ENCODE measurements at places on chromosomes 5 and 9.

DNA sequence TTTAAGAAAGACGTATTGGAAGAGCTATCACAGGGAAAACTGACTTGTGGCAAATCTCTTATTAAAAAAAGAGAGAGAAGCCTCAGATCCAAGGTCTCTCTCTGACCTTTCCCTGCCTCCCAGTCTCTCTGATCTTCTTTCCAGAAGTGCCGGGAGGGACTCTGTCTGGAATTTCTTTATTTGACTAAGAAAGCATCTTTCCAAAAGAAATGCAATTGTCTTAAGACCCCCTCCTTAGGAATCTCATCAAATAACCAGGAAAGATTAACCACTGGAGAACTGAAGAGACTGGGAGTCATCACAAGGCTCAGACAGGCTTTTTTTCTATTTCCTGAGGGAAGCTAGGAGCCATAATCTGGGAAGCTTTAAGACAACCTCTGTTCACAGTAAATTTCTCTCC, 4.6 kb downstream of the C1QTNF3 start:
- DNase-seq, result no peak

DNA sequence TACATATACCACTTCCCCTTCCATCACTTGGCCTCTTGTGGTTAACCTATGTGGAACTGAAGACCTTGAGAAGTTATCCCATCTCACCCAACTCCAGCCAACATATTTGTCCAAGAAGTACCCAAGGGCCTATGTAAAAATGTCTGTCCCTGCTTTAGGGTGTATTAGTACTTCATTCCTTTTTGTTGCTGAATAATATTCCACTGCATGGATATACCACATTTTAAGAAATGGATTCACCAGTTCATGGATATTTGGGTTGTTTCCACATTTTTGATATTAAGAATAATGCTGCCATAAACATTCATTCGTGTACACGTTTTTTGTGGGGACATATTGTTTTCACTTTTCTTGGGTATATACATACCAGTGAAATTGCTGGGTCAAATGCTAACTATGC, 28.6 kb downstream of the IDNK start:
- no peak for DNase-seq

DNA sequence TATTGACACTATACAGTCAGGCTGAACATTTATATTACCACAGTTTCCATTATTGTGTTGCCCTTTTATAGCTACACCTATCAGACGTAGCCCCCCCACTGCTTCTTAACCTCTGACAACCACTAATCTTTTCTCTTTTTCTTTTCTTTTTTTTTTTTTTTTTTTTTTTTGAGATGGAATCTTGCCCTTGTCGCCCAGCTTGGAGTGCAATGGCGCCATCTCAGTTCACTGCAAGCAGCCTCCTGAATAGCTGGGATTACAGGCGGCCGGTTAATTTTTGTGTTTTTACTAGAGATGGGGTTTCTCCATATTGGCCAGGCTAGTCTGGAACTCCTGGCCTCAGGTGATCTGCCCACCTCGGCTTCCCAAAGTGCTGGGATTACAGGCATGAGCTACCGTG, 75.4 kb downstream of the UHRF2 start:
- no peak for DNase-seq

DNA sequence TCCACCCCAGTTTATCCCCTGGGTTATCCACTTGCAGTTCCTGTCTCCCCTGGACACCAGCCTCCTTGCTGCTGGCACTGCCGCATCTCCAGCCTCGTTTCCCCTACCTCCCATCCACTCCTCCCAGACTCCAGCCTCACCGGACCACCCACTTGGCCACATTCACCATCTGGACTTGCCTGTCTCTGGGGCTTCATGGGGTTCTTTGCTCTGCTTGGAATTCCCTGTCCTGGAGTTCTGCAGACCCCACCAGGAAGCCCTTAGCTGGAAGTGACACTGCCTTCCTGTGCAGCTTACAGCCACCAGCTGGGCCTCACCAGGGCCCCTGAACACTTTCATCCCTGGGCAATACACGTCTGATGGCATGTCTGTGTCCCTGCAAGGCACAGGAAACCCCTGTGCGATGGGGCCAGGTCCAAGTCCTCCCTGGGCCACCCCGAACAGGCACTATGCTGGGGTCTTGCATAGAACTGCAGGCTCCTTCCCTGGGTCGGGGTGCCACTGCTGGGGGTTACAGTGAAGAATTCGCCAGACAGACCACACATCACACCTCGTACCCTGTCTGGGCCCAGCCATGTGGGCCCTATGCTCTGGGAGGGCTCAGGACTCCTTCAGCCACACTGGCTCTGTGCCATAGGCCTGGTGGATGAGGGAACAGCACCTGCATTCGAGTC, 3.0 kb downstream of the FLT4 start:
- DNase-seq, result no peak

GRCh38 chr9:16058131-16058549, 505.3 kb downstream of the CCDC171 start:
- DNase-seq, result no peak
